GM10248 (cell line): ENCODE measurements at places on chromosomes 7 and 10.

GRCh38 chr10:70777063-70777875 lies 7.9 kb downstream of the TBATA start:
- DNase-seq, result peak; percentile 10

DNA sequence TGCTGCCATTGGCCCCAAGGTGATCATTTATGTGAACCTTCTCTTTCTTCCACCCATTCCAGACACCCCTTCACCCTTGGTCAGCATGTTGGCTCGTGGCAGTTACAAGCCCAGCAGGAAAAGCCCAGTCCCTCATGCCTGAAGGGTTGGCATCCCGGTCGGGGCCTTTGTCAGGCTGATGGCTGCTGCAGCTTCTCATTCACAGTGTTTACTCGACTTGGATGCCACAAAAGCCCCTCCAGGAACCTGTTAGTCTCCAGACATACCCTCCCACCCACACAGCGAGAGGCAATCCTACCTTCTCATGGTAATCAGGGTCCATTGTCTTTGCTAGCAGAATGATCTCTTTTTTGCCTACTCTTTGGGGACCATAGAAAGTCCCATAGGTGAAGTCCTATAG lies 200.8 kb upstream of the PFKP start:
- no peak for DNase-seq

- peak; percentile 54 for DNase-seq
Measured at GRCh38 chr7:159030490-159031134, 114.1 kb downstream of the VIPR2 start.

DNA sequence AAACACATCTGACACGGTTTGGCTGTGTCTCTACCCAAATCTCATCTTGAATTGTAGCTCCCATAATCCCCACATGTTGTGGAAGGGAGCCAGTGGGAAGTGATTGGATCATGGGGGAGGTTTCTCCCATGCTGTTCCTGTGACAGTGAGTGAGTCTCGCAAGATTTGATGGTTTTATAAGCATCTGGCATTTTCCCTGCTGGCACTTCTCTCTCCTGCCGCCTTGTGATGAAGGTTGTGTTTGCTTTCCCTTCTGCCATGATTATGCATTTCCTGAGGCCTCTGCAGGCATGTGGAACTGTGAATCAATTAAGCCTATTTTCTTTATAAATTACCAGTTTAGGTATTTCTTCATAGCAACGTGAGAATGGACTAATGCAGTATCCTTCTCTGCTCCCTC lies 5.9 kb upstream of the HTR5A start:
- DNase-seq, result no peak

DNA sequence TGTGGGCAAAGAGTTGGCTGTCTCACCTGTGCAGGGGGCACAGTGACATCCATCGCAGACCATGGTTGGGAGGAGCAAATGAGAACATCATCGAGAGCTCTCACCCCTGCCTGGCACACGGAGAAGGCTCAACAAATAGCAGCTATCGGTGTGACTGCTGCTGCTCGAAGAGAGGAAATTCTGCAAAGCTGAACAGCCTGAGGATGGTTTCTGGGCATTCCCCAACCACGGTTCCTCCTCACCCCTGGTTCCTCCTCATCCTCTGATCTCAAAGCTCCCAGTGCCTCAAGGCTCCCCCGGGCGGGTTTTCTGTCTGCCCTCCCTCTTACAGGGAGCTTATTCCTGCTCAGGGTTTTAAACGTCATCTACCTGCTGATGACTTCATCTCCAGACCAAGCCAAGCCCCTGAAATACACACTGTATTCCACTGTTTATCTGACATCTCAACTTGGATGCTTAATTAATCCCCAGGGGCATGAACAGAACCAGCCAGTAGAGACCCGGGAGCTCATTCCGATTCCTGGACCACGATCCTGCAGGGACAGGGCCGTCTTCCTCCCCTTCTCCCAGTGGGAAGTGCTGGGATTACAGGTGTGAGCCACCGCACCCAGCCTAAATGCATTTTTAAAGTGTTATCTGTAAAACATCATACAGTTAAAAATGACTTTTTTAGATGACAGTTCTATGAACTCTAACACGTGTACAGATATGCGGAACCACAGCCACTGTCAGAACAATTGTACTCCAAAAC lies 19.5 kb upstream of the NOM1 start:
- DNase-seq, result no peak

- no peak for DNase-seq
Measured at GRCh38 chr10:97828721-97829120, 20.9 kb upstream of the GOLGA7B start.
